Type B pancreatic cell (in vitro differentiated cells): ENCODE measurements at places on chromosomes 2 and 18.

DNA sequence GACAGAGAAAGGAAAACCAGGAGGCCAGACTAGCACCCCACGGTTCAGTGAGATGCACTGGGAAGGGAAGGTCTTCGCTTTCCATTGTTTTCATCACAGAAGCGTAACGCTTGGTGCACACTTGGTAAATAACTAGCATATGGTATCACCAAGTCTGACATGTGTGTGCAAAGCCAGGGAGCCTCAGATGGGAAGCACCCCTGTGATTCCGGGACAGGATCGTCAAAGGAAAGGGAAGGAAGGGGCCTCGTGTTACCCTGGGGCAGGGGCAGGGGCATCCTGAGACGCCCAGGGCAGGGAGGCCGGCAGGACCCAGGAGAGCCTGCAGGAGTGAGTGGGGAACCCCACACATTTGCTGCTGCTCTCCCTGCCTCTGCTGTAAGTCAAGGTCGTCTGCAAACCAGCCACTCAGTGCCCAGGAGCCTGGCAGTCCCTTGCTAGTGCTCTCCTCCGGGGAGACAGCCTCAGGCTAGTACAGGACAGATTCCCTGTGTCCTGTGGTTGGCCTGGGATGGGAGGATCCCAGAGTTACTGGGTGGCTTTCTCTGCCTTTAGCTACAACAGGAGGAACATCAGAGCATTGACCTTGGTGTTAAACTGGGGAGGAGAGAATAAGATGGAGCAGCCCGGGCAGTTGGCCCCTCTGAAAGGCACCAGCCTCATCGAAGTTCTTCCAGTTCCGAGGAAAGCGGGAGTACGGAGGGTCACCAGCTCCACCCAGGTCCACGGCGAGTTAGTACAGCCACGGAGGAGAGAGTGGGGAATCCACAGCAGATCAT, 192.5 kb downstream of the NDUFA10 start:
- no peaks in the 10 kb centered on the region for H3K36me3 ChIP-seq
- DNase-seq, result peak; percentile 55
- no peak overlapping the region for H3K27ac ChIP-seq
- no peak overlapping the region for H3K4me3 ChIP-seq
- peaks cover 16% of the 10 kb centered on the region for H3K4me1 ChIP-seq

DNA sequence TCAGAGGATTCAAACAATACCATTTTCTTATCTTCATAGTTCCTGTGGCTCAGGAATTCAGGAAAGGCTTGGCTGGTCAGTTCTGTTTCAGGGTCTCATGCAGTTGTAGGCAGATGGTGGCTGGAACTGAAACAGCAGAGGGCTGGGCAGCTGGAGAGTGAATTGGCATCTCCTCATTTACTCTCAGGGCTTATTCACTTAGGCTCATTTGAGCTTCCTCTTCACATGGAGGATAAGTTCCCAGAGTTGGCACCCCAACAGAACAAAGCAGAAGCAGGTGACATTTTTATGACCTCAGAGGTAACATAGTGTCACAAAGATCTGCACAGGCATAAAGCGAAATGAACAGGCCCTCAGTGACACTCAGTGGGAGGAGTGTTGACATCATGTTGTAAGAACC, 66.1 kb downstream of the RBBP8 start:
- peak overlapping the region; percentile 50 for H3K27ac ChIP-seq
- peaks cover 18% of the 10 kb centered on the region for H3K36me3 ChIP-seq
- H3K4me1 ChIP-seq, result peaks cover 7% of the 10 kb centered on the region
- DNase-seq, result no peak
- H3K4me3 ChIP-seq, result no peak overlapping the region

DNA sequence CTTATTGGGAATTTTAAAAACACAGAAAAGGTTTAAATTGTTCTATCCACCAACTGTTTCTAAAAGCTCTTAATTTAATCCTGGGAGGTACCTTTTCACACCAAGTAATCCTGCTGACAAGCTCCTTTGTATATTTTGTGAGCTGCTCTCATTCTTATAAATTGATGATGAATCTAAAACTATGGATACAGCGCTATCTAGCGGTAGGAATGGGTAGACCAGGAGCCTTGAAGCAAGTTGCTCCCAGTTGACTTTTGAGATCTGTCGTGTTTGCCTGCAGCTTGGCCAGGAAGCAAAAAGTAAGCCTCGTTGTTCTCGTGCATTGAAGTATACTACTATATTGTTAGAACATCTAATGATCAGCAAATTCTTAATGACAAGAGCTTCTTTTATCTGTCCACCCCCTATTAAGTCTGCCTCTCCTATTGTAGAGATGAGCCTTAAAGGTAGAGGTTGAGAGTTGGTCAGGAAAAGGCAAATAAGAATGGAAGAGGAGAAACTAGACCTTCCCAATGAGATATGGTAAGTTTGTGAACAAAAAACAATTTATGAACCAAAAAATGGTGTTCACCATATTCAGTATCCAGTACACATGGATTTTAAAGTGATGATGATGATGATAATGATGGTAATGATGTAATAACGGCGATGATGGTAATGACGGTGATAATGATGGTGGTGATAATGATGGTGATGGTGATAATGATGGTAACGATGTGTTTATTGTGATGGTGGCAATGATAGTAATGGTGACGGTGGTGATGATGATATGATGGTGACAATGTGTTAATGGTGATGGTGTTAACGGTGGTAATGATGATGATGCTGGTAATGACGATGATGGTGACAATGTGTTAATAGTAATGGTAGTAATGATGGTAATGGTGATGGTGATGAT, 212.1 kb upstream of the NCKAP5 start:
- H3K27ac ChIP-seq, result no peak overlapping the region
- H3K36me3 ChIP-seq, result no peaks in the 10 kb centered on the region
- H3K4me1 ChIP-seq, result no peaks in the 10 kb centered on the region
- peaks cover 5% of the 10 kb centered on the region for H3K27me3 ChIP-seq
- no peak overlapping the region for H3K4me3 ChIP-seq
- DNase-seq, result no peak

- H3K27ac ChIP-seq, result no peak overlapping the region
- no peak for DNase-seq
- H3K27me3 ChIP-seq, result peaks cover 30% of the 10 kb centered on the region
- peaks cover 7% of the 10 kb centered on the region for H3K4me1 ChIP-seq
- no peak overlapping the region for H3K4me3 ChIP-seq
- H3K36me3 ChIP-seq, result no peaks in the 10 kb centered on the region
Observed at GRCh38 chr2:99809259-99809900, 319.6 kb upstream of the REV1 start.

- no peak for DNase-seq
- H3K36me3 ChIP-seq, result no peaks in the 10 kb centered on the region
- no peak within 1 kb of the TSS for H3K27ac ChIP-seq
- H3K4me3 ChIP-seq, result no peak within 1 kb of the TSS
- peaks cover 6% of the 10 kb centered on the region for H3K4me1 ChIP-seq
- peaks cover 26% of the 10 kb centered on the region for H3K27me3 ChIP-seq
Observed at GRCh38 chr2:73642338-73643018, at the start of gene NAT8. Gene NAT8 (minus strand): TSS chr2:73642422. CDS start chr2:73641628, 794 bp downstream.

DNA sequence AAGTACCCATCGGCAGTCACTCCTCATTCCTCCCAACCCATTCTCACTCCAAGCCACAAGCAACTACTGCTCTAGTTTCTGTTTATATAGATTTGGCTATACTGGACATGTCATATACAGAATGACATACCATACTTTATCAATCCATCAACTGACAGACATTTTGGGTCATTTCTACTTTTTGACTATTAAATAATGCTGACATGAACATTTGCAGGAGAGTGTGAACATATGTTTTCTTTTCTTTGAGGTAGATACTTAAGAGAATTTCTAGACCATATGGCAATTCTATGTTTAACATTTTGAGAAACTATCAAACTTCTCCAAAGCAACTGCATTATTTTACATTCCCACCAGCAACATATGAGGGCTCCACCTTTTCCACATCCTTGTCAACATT, 32.6 kb downstream of the NMUR1 start:
- H3K4me1 ChIP-seq, result no peaks in the 10 kb centered on the region
- H3K36me3 ChIP-seq, result peaks cover 4% of the 10 kb centered on the region
- H3K27me3 ChIP-seq, result no peaks in the 10 kb centered on the region
- DNase-seq, result no peak

GRCh38 chr2:213846856-213847255, 562.6 kb downstream of the SPAG16 start:
- H3K36me3 ChIP-seq, result no peaks in the 10 kb centered on the region
- DNase-seq, result no peak
- no peaks in the 10 kb centered on the region for H3K27me3 ChIP-seq
- H3K4me3 ChIP-seq, result no peak overlapping the region
- H3K4me1 ChIP-seq, result no peaks in the 10 kb centered on the region

GRCh38 chr2:7430421-7430868, 513.2 kb downstream of the RNF144A start:
- peaks cover 6% of the 10 kb centered on the region for H3K27me3 ChIP-seq
- H3K36me3 ChIP-seq, result no peaks in the 10 kb centered on the region
- DNase-seq, result no peak
- peaks cover 11% of the 10 kb centered on the region for H3K4me1 ChIP-seq

DNA sequence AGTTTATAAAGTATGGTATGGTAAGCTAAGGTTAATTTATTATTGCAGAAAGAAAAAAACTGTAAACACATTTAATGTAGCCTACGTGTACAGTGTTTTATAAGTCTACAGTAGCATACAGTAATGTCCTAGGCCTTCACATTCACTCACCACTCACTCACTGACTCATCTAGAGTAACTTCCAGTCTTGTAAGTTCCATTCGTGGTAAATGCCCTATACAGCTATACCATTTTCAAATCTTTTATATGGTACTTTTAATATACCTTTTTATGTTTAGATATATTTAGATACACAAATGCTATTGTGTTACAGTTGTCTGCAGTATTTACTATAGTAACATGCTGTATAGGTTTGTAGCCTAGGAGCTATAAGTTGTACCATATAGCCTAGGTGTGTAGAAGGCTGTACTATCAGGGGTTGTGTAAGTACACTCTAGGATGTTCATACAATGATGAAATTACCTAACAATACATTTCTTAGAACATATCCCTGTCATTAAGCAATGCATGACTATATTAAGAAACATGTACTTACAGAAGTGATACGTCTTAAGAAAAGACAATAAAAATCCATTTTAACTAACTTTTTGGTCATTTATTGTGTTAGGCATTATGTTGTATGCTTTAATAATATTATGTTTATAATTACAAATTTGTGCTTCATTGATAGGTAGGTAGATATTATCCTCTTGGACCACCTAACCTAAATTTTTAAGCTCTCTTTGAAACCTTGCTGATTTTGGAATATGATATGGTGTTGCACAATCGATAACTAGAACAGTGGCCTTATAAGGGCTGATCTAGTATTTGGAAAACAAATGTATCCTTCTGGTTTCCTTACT, 51.9 kb downstream of the VRK2 start:
- no peak overlapping the region for H3K27ac ChIP-seq
- DNase-seq, result no peak
- no peaks in the 10 kb centered on the region for H3K36me3 ChIP-seq

DNA sequence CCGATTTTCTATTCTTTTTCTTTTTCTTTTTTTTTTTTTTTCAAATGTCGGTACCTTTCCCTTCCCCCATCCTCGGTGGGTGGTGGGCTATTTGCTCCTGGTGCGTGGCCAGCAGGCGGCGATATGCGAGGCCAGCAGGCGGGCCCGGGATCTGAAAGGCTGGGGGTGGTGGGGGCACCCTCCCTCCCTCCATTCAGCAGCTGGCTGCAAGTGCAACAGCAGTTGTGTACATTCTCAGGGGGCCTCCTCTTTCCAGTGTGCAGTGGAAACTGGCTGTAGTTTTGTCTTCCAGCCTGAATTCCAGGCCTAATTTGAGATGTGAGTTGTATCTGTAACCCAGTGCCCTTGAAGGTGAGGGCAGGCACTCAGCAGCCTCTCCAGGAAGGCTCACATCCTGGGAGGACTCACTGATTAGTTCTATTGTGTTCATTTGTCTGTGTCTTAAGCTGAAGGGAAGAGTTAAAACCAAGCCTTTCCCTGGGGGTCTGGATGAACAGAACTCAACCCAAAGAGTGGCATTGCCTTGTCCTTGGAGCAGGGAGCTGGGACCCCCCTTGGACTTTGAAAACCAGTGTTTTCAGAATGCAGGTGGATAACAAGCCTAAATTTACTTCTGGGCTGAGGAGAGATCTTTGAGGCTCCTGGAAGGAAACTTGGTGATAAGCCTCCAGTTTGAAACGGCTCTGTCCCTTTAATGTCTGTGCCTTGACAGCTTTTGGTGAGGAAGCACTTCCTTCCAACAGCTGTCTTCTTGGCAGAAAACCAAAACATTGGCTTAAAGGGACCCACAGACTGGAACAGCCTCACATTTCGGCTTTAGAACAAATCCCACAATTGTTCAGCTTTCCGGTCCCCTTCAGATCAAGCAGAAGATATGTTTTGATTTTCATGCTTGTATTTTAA, 3.3 kb downstream of the MYCN start:
- H3K27ac ChIP-seq, result peak overlapping the region; percentile 86
- H3K4me3 ChIP-seq, result peak overlapping the region; percentile 92
- peaks cover 5% of the 10 kb centered on the region for H3K27me3 ChIP-seq
- peak; percentile 79 for DNase-seq

GRCh38 chr18:60568220-60568619, 195.6 kb upstream of the MC4R start:
- no peak for DNase-seq
- H3K27ac ChIP-seq, result no peak overlapping the region
- no peaks in the 10 kb centered on the region for H3K36me3 ChIP-seq
- H3K27me3 ChIP-seq, result no peaks in the 10 kb centered on the region

GRCh38 chr2:102200539-102200938, 13.7 kb downstream of the IL1RL2 start:
- no peaks in the 10 kb centered on the region for H3K4me1 ChIP-seq
- H3K27ac ChIP-seq, result no peak overlapping the region
- H3K27me3 ChIP-seq, result no peaks in the 10 kb centered on the region
- H3K36me3 ChIP-seq, result no peaks in the 10 kb centered on the region
- no peak for DNase-seq
- no peak overlapping the region for H3K4me3 ChIP-seq

DNA sequence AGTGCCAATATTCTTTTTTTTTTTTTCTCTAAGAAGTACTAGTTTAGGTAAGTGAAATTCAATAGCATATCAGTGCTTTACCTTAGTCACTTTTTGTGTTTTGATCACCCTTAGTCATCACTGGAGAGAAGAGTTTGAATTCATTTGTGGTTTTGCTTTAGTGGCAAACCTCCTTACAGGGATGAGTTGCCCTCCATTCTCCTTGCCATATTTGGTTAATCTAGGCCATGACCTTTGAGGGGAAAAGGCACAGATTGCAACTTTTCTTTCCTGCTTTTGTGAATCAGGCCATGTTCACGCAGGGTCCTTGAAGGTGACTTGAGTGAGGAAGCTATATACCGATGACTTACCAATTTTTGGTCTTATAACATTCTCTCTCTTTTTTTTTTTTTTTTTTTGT, 34.4 kb downstream of the PLEKHA3 start:
- DNase-seq, result no peak
- peaks cover 14% of the 10 kb centered on the region for H3K36me3 ChIP-seq
- H3K27ac ChIP-seq, result no peak overlapping the region
- H3K4me3 ChIP-seq, result no peak overlapping the region

DNA sequence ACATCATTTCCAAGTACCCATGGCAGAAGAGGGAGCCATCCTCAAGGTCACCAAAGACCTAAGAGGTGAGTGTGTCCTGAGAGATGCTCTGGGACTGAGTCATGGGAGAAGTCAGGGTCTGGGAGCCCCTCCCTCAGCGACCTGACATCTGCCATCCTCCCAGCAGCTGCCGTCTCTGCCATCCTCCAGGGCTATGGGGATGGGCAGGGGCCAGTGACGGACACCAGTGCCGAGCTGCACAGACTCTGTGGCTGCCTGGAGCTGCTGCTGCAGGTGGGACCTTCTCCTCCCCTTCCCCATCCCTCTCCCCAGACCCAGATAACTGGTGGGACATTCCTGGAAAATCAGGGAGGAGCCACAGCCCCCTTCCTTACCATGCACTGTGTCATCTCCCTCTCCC, 1.5 kb downstream of the RUFY4 start:
- no peak for DNase-seq
- no peak overlapping the region for H3K4me3 ChIP-seq
- H3K27ac ChIP-seq, result no peak overlapping the region
- H3K27me3 ChIP-seq, result peaks cover 51% of the 10 kb centered on the region
- H3K4me1 ChIP-seq, result no peaks in the 10 kb centered on the region
- no peaks in the 10 kb centered on the region for H3K36me3 ChIP-seq
